ENCODE measurements at places on chromosomes 12 and 14. TPM values are rescaled to one million over a fixed set of nuclear protein-coding genes. Genes with fewer than 3 reads are reported as not detected.

ZNF605 gene
- 14.2 TPM for total RNA-seq

DNA sequence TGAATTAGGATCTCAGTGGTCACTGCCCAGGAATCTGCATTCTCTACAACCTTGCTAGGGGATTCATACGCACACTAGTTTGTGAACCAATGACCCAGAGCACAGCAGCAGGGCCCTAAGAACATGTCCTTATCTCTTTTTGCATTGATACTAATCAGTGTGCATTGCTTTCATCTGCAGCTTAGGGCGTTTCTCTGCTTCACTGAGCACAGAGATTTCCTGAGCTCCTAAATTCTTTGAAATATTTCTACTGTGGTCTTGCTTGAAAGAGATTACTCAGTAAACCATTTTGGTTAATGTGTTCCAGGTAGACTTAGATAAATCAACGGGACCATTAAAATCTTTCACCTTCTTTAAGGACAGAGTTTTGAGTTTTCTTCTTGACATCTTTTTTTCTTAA is 351.3 kb upstream of the KITLG start:
- no peak for DNase-seq

TAS2R31 gene
- total RNA-seq: 7.3 TPM

- DNase-seq: no peak
These were observed 51.4 kb downstream of the CLMN start for GRCh38 chr14:95268350-95268749.
